ENCODE measurements at places on chromosomes 7 and 10.

DNA sequence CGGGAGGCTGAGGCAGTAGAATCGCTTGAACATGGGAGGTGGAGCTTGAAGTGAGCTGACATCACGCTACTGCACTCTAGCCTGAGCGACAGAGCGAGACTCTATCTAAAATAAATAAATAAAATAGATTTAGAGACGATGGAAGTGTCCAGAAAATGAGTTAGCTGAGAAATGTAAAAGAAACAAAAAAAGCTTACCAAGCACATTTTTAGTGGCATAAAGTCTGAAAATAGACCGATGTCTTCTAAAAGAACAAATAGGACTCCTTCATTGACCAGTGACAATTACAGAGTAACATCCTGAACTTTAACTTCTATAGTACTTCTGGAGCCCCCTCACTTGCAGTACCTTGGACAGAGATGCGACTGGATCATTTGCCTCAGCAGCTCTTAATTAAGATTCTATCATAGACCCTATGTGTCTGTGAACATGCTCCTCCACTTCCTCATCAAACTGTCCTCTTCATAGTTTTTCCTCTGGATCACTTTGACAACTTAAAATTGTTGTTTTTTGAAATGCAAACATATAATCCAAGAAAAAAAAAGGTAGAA, 25.2 kb upstream of the SRPK2 start:
- no peak for DNase-seq

GRCh38 chr7:30652698-30653641, 29.3 kb downstream of the CRHR2 start:
- no peak for DNase-seq

GRCh38 chr10:97714401-97715258, 1.1 kb downstream of the MARVELD1 start:
- no peak for DNase-seq

GRCh38 chr10:58514111-58514770, 1.6 kb downstream of the BICC1 start:
- DNase-seq: no peak

- no peak for DNase-seq
These were observed at the start of gene KMT2C for GRCh38 chr7:152435384-152436110. TSS of gene KMT2C (minus strand) at chr7:152436003. CDS start at chr7:152435786, 217 bp downstream.

GRCh38 chr7:24346716-24347115, 62.7 kb downstream of the NPY start:
- no peak for DNase-seq

DNA sequence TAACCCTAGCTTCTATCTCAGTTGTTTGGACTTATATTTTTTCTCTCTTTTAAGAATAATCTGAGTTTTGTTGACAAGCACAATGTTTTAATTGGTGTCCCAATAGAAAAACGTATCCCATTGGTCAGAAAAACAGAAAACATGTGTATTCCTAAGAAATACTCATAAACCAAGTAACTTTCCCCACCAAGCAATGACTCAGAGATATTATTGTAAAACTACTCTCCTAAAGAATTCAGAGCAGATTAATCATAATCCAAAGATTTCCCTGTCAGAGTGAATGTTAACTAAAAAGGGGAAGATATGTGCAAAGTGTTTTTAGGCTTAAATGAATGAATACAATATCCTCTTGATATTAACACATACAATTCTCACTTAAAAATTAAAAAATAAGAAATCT, 29.4 kb upstream of the MBL2 start:
- DNase-seq: no peak

GRCh38 chr7:66043681-66044497, 31.7 kb upstream of the ASL start:
- no peak for DNase-seq

DNA sequence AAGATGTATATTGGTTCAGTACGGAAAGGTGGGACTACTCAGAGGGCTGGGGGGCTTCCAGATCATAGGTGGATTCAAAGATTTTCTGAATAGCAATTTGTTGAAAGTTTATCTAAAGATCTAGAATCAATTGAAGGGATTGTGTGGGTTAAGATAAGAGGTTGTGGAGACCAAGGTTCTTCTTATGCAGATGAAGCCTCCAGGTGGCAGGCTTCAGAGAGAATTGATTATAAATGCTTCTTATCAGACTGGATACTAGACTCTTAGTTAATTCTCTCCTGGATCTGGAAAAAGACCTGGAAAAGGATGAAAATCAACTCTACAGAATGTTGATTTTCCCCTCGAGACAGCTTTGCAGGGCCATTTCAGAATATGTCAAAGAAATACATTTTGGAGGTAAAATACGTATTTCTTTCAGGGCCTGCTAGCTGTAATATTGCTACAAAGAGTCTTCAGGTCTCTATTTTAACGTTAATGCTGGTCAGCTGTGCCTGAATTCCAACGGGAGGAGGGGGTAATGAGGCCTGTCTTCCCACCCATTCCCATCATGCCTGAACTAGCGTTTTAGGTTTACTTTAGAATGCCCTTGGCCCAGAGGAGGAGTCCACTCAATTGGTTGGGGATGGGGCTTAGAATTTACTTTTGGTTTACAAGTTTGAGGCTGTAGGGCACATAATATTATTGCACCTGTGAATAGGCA, 12.8 kb upstream of the GPR15LG start:
- no peak for DNase-seq

- no peak for DNase-seq
These were observed 557.1 kb downstream of the KCNMA1 start for GRCh38 chr10:77080361-77081027.

GRCh38 chr10:51960494-51960895, 261.1 kb upstream of the CSTF2T start:
- DNase-seq: no peak

DNA sequence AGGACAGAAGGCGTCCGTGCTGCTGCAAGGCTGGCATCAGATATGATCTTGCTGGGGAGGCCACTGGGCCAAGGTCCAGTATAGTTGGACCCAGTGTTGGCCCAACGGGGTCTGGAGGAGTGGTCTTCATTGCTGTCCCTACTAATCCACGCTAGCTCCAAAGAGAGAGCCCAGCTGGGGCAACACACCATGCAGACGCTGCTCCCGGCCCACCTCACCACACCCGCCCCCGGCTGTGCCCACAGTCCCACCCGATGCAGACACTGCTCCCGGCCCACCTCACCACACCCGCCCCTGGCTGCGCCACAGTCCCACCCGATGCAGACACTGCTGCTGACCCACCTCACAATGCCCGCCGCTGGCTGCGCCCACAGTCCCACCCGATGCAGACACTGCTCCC, 121.5 kb downstream of the VIPR2 start:
- DNase-seq: no peak

DNA sequence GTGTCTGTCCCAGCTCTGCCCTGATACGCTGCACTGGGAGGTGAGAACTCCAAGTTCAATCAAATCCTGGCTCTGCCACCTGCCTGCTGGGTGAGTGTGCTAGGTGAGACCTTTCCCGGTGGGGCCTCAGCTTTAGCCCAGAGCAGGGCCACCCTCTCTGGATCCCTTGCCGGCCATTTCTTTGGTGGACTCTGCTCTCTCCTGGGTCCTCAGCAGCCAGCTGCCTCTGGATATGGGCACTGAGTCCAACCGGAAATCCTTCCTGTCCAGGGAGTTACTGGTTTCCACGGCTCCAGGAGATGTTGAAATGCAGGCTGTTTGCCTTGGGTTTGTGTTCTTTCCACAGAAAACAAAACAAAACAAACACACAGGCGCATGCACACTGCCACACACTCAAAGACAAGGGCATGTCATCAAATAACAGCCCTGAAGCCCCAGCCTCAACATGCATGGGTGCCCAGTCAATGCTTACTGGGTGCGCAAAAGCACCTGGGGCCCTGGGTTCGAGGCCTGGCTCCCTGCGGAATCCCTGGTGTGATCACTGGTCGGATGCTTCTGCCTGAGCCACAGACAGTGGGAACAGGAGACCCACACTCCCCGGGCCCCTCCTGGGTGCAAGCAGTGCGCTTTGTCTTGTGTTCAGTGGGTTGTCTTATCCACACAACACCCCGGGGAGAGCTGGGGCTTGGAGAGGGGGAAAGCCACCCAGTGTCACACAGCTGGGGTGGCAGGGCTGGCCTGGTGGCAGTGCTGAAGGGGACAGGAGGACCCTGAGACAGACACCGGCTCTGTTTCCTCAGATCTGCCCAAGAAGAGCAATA, 33.1 kb downstream of the PPIF start:
- no peak for DNase-seq

DNA sequence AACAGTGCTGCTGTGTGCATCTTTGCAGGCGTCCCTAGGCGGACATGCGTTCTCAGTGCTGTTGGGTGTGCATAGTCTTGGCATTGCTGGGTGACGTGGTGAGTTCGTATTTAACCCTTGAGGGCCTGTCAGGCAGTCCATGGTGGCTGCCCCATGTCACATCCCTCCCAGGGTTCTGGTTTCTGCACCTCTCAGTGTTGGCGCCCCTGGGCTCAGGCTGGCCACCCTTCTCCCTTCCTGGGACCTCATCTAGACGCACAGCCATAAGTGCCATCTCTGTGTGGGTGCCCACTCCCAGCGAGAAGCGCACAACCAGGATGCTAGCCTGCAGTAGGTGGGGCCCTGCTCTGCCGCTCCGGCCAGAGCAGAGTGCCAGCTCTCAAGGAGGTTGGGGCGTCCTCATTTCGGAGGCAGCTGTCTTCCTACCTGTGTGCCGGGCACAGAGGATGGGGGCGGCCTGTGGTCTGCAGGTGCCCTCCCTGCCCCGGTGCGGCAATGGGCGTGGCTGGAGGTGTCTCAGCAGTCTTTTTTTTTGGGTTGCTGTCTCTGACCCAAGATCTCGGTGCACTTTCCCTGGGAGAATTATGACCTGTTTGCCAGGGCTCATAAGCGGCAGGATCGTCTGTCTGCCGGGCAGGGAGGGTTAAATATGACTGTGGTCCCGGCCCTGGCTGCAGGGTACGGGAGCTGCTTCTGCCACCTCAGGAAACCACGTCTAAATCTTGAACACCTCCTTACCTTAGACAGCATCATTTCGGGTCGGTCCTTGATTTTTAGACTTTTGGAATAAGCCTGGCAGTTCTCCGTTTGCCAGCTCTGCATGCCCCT, 6.5 kb downstream of the INPP5A start:
- DNase-seq: no peak

DNA sequence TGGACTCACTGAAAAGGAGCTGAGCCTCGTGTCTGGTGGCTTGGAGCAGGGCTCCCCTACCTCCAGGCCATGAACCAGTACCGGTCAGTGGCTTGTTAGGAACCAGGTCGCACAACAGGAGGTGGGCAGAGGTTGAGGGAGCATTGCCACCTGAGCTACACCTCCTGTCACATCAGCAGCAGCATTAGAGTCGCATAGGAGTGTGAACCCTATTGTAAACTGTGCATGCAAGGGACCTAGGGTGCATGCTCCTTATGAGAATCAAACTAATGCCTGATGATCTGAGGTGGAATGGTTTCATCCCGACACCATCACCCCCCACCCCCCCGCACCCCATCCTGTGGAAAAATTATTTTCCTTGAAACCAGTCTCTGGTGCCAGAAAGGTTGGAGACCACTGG, 50.4 kb downstream of the TSPAN15 start:
- no peak for DNase-seq

DNA sequence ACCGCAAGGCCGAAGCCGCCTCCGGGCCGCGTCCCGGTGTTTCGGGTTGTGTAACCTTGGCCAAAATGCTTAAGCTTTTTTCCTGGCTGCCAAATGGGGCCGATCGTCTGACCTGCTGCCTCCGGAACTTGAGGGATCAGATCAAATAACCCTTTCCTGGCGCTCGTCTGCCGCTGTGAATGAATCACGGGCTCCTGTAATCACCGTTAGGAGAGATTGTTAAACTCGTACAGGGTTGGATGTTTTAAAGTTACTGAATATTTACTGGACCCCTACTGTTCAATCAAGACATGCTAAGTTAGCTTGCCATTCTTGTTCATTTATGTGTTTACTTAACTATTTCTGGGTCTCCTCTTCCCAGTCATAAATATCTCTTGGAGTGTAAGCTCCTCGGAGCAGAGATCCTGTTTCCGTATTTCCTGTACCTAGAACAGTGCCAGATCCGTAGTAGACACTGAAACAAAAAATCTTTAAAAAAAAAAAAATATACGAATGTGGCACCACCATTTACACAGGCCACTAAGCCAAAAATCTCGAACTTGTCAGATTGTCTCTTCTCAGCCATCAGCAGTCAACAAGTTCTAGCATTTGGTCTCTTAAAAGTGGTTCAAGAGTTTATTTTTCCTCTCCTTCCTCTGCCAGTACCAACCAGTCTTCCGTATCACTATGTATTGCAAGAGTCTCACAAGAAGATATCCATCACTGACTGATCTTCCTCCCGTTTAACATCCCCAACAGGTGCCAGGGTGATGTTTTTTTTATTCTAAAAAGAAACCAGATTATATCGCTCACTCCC, 650 bp upstream of the TM9SF3 start:
- DNase-seq: peak; percentile 46

DNA sequence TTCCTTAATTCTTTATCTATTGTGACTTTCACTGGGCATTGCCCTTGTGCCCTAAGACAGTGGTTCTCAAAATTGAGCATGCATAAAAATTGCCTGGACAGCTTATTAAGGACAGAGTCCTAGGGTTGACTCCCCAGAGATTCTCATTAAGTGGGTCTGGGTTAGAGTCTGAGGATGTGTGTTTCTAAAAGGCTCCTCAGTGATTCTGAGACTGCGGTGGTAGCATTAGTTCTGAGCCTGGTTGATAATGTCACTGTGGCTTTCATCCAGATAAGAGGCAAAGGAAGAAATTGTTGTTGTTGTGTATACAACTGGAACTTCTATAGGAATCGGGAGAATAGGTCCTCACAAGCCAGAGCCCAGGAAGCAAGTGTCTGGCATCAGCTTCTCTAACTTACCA, 1.3 kb downstream of the IFIT2 start:
- DNase-seq: no peak

GRCh38 chr10:60358282-60358681, 31.4 kb downstream of the ANK3 start:
- DNase-seq: no peak

GRCh38 chr7:16822029-16822428, 17.2 kb upstream of the AGR2 start:
- no peak for DNase-seq

GRCh38 chr7:151968357-151968756, 12.1 kb downstream of the GALNTL5 start:
- no peak for DNase-seq

GRCh38 chr7:156818133-156818532, 74.8 kb downstream of the LMBR1 start:
- no peak for DNase-seq

DNA sequence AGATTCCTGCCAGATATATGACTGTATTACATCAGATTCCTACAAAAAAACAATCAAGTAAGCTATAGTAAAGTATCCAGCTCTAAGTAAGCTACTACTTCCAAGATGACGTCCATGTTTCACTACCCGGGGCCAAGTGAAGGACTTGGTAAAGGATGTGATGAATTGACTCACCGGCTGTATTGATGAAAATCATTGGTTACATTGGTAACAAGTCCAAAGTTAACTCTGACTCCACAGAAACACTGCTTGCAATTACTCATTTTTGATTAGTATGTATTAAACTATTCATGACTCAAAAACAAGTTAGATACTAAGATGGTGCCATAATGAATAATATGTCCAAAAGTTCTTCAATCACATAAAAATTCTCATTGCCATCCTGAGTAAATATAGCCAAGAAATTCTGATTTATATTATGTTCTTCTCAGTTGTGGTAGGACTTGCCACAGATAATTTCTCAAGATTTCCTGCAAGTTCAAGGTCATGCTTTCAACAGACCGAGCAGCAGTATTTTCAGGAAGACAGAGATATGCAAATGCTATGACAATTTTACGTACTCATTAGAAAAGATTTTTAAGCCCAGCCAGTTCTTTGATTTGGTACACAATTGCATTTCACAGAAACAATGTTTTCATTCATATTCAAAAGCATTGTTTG, 12.6 kb upstream of the DNAJC1 start:
- no peak for DNase-seq

All from right renal pelvis (tissue), 4 donors.